ENCODE measurements at places on chromosomes 7 and 10.

GRCh38 chr10:2890093-2890492 lies 177.3 kb upstream of the PFKP start:
- no peak for DNase-seq

- no peak for DNase-seq
These were observed 29.9 kb downstream of the ADRB1 start for GRCh38 chr10:114073395-114074186.

DNA sequence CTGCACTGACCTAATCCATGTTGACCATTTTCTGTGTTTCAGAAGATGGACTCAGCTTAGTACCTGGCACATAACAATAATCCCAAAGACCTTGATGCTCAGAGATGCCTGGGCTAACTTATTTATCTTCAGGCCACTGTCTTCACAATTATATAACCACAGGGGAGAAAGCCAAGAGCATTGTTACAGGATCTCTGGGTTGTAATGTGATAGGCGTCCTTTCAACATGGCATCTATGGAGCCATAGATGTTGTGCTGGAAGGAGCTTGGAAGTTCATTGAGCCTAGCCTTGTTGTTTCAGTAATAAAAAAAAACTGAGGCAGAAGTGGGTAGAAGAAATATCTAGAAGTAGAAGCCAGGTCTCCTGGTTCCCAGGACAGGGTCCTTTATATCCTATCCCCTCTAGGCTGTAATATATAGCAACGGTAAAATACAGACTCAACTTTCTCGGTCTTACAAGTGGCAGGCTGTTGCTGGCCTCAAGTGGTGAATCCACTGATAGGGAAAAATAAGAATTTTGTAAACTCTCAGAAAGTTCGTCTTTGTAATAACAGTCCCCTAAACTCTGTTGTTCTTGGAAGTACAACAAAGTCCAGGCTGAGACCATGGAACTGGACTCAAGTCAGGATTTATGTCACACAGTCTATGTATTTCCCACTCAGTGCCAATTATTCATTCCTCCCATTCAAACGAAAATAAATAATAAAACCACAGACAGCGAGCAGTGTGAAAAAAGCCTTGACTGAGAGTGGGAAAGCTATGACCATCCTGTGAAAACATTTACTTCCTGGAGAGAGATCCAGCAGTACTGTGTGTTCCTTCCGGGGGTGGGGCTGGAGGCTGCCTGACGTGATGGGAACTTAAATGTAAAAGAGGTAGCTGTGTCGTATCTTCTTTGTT lies 277.6 kb downstream of the REEP3 start:
- DNase-seq, result no peak

DNA sequence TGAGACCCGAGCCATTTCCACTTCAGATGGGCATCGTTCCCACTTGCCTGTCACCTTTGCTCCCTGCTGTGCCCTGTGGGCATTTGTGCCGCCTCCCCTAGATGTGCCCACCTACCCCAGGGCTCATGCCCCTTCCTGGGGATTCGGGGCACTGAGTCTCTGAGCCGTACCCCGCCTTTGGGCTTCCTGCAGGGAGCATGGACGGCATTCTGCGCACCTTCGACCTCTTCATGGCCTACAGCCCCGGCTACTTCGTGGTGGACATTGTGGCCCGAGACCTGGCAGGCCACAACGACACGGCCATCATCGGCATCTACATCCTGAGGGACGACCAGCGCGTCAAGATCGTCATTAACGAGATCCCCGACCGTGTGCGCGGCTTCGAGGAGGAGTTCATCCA lies 36.3 kb upstream of the VSIR start:
- DNase-seq, result no peak

DNA sequence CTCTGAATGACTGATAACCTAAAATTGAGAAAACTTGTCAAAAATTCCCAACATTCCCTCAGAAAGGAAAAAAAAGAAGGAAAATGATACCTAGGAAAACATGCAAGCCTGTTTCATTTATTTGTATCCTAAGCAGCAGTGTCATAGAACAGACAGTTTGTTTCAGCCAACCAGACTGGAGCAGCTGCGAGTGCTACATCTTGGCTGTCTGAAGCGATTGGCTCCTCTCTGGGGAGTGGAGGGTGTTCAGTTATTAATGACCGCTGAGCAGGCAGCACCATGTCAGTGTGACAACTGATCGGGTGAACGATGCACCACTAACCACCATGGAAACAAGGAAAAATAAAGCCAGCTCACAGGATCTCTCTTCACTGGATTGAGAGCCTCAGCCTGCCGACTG lies at the start of gene LRRN3:
Gene LRRN3 (plus strand): TSS at position 282 of the 400 bp plus-strand sequence. CDS start 31,646 bp downstream, outside the sequence.
- DNase-seq, result peak; percentile 78

GRCh38 chr7:142412551-142413193 lies 154.8 kb upstream of the PRSS58 start:
- DNase-seq, result peak; percentile 15

DNA sequence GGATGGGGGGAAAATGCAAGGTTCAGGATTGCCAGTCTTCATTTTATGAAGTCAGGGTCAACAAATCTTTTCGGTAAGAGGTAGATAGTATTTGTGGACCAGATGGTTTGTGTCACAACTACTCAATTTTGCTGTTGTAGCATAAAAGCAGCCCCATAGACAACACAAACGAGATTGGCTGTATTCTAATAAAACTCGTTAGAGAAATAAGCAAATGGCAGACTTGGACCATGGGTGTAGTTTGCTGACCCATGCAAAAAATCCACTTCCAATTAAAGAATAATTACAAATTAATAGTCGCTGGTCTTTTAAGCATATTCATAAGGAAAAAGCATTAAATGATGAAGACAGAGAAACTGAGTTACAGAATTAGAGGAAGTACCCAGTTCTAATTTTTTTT lies 247.1 kb downstream of the CRPPA start:
- no peak for DNase-seq

- no peak for DNase-seq
These were observed 9.9 kb upstream of the SPAG6 start for GRCh38 chr10:22335173-22335933.

DNA sequence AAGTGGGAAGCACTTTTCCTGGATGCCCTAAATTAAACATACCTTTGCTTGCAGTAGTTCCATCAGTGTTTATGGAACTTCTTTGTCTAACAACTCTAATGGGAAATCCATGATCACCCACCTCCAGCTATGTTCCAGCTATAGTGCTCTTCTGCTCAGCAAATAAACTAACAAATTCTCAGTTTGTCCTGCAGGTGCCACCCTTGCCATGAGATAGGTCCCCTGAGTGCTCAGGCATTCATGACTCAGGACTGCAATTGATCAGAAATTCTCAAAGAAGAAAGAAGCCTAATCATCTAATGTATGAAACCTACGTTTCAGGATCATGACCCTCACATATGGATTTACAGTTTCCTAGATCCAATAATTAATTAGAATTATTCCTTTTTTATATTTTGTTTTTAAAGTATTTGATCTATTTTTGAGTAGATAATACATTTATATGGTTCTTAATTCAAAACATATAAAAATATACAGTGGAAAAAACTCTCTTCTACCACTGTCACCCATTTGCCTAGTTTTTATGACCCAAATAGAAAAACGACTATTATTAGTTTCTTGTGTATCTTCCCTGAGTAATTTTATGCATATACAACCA lies 48.7 kb upstream of the DYNC1I1 start:
- DNase-seq, result peak; percentile 67

DNA sequence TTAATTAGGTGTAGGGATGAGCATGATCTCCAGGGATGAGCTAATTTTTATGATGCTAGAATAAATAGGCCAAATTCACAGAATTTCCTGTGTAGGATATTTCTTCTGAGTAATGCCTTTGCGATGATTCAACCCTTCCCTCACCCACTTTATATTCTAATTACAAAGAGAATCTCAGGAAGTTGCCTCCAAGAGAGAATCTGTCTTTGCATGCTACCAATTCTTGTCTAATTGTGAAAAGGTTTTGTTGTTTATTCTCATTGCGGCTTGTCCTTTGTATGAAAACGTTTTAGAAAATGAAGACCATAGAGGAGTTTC lies 6.3 kb downstream of the C7orf57 start:
- DNase-seq, result no peak

GRCh38 chr7:945556-946255 lies 8.8 kb downstream of the ADAP1 start:
- DNase-seq, result no peak

GRCh38 chr7:37817591-37817960 lies 30.8 kb upstream of the NME8 start:
- DNase-seq, result no peak

DNA sequence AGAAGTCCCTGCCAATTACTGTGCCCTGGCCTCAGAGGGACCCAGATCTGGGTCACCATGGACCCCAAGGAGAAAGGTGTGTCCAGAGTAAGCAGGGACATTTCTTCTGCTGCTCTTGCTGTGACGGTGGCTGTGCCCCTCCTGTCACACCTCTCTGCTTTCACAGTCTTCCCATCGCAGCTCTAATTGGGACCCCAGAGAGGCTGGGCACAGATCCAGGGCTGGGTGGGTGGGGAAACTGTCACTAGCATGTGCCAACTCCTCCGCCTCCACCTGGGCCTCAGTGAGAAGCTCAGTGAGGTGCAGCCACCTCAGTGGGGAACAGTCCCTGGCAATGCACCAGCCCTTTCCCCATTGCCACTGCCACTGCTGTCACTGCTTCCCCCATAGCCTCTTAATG lies 37.3 kb upstream of the ADCYAP1R1 start:
- DNase-seq, result no peak

- no peak for DNase-seq
These were observed 78.9 kb downstream of the MTPN start for GRCh38 chr7:135898226-135898625.

DNA sequence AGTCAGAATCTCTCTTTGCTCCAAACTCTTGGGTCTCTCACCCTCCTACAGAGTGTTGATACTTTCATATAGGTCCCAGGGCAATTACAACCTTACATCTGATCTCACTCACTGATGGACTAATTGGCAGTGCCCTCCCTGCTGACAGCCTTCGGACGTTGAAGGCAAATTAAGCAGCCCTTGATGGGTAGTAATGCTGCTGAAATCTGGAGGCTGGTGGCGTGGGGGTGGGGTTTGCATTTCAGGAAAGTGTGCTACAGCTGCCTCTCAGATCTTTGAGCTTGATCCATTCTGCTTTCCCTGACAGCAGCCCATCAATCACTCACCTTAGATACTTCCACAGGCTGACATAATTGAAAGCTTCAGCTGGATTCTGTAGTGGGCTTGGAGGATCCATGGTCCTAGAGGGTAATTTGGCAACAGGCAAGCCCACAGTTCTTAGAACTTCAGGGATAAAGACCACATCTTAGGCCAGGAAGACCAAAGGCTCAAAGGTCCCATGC lies 349.1 kb upstream of the PODXL start:
- no peak for DNase-seq

GRCh38 chr7:158101821-158102450 lies 485.7 kb downstream of the PTPRN2 start:
- no peak for DNase-seq

GRCh38 chr10:114652402-114653368 lies 5.4 kb downstream of the ABLIM1 start:
- DNase-seq, result no peak

GRCh38 chr10:124092250-124092859 lies 1.0 kb downstream of the CHST15 start:
- DNase-seq, result peak; percentile 52

GRCh38 chr7:92717993-92718716 lies 118.2 kb downstream of the CDK6 start:
- no peak for DNase-seq

DNA sequence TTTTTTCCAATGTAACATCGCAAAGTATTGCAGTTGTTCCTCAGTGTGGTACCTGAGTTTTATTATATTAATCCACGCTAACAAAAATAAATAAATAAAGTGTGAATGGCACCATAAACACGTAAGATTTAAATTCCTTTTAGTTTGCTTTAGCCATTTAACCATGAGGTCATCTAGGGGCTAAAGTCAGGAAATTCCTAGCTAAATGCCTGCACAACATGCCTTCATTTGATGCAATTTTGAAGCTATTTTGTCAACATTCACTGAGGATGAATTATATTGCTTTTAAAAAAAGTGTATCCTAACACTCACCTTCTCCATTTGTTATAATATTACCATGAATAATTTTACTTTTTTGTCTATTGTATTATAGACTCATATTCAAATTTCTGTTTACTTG lies 714.4 kb downstream of the GATA3 start:
- no peak for DNase-seq

DNA sequence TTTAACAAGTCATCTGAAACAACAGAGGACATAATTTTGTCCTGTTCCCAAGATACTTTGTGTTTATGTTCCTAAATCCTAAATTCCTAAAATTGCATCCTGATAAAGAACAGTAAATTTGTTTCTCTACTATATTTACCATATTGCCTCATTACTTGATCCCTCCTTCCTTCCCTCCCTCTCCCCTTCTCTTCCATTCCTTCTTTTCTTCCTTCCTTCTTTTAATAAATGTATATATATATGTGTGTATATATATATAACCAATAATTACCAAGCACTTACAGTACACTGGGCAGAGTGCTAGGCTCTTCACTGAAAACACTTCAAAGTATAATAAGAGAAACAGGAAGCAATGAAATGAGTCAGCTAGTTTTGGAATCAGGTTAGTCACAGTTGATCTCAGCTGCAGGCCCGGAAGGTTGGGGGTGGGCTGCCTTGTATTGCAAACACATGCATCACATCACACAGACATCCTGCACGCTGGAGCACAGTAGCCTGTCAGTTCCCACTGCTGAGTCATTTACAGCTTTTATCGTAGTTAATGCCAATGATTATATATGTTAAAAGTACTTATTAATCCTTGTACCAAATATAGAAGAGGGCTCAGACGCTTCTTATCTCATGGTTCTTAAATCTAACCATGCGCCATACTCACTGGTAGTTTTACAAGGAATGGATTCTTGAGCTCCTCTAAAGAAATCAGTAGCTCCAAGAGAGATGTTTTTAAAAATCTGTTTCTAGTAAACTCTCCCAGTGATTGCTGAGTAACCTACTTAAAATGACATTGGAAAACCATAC lies 551.7 kb downstream of the GRM8 start:
- no peak for DNase-seq

GRCh38 chr10:384538-385305 lies 249.5 kb downstream of the ZMYND11 start:
- DNase-seq, result no peak

DNA sequence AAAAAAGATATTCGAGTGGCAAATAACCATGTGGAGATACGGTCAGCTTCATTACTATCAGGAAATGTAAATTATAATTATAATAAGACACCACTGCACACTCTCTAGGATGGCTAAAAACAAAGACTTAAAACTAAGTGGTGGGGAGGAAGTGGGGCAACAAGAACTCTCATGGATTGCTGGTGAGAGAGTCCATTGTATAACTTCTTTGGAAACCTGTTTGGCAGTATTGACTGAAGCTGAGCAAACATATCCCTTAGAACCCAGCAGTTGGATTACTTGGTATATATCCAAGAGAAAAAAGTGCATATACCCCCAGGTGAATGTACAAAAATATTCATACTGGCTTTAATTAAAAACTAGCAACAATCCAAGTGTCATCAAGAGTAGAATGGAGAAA lies 133.7 kb upstream of the CTBP2 start:
- DNase-seq, result no peak

GRCh38 chr7:70040970-70041766 lies 442.9 kb downstream of the AUTS2 start:
- peak; percentile 63 for DNase-seq

GRCh38 chr10:43667761-43668386 lies 19.2 kb upstream of the ZNF32 start:
- DNase-seq, result no peak

GRCh38 chr7:97595439-97595838 lies 136.4 kb upstream of the TAC1 start:
- DNase-seq, result no peak
